ENCODE measurements at places on chromosomes 6 and 20. TPM values are rescaled to one million over a fixed set of nuclear protein-coding genes. Genes with fewer than 3 reads are reported as not detected.

WFDC12 gene
- not detected for total RNA-seq

FRK gene
- 16.9 TPM for total RNA-seq

DCDC2 gene
- total RNA-seq, result 4.7 TPM

VSX1 gene
- not detected for total RNA-seq

EYA2 gene
- 1.4 TPM for total RNA-seq

DNA sequence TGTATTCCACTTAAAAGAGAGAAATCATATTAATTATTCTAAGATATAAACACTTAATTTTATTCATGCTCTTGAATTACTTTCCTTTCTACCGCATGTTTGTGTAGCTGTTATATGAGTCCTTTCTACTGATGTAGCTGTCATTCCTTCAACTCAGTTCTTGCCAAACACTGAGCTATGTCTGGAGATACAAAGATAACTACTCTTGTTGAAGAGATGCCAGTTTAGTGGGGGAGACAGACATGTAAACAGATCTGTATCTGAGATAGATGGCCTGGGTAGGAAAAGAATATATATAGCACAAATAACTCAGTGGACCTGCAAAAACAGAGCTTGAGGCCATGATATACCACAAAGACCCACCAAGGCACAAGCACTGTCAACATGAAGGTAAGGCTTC is 157.3 kb downstream of the BTBD9 start:
- DNase-seq, result no peak

- DNase-seq, result peak; percentile 61
Measured at GRCh38 chr6:69780585-69781178, 16.1 kb downstream of the LMBRD1 start.

DNA sequence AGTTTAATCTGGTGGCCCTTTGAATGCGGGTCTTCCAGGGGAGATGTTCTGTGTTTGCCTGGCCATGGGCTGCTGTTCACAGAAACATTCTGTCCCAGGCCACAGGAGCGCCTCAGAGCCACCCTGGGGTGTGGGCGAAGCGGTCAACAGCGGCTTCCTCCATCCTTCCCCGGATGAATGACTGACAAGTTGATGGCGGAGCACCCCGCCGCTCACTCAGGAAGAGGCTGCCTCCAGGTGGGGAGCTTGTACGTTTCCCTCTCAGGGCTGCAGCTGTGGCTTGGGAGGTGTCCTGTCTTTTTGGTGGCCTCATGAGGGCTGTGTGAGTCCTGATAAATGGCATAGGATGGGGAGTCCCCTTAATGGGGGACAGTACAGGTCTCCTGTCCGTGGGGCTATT is 178.4 kb downstream of the NRN1 start:
- DNase-seq, result no peak

GRCh38 chr20:19552221-19553180 is 205.6 kb upstream of the RIN2 start:
- DNase-seq, result peak; percentile 75

- no peak for DNase-seq
Measured at GRCh38 chr6:85576476-85576875, 17.2 kb downstream of the SNX14 start.

DNA sequence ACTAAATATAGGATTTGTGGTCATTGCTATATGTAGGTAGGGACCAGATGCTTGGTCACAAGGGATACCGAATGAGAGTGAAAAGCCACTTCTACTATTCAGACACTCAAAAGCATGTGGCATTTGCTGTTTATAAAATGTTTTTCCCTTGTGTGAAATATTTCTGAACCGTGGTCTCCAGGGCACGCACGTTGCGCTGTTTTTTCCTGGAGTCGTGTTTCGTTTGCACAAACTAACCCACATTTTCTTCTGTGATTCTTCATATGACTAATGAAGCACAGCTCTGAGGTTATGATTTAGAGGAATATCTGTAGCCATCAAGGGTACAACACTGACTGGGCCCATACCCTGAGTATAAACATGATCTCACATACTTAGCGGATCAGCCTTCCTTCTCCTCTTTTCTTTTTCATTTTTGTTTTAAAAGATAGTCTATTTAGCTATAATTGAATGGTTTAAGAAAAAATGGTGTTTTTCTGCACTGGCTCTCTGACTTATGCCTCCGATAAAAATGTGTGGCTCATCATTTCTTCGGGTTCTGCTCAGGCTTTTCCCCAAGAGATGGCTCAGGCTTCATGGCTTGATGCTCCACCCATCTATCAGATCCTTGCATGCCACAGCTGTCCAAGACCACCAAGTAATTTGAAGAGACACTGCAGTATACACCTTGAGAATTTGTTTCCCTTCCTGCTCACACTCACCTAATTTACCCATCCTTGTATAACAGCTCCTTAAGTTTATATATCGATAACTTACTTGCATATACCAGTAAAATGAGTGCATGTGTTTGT is 59.9 kb upstream of the HBS1L start:
- DNase-seq, result no peak

GRCh38 chr20:53828682-53829254 is 235.1 kb upstream of the ZNF217 start:
- DNase-seq, result peak; percentile 82
